Dermis microvascular lymphatic vessel endothelial cell (primary cell): ENCODE measurements at places on chromosomes 2 and 18.
A peak's percentile ranks its signal among the peaks of the same experiment; 100 is the strongest.

- DNase-seq = peak; percentile 48
Observed at GRCh38 chr2:33620-34019, 12.7 kb downstream of the FAM110C start.

DNA sequence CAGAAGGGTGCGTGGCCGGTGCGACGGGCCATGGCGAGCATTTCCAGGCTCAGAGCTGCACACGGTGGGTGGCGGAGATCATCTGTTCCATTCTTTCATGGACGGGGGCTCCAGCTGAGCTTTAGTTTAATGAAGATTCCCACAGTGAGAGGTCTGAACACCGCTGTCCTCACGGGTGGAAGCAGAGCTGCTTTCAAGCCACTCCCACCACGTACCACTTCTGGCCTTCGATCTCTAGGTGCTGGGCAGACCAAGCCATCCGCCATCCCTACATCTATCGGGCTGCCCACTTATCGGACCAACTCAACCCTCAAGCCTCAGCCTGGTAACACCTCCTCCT is 18.5 kb downstream of the GPR35 start:
- DNase-seq = no peak

GRCh38 chr2:583666-584065 is 93.5 kb downstream of the TMEM18 start:
- no peak for DNase-seq

DNA sequence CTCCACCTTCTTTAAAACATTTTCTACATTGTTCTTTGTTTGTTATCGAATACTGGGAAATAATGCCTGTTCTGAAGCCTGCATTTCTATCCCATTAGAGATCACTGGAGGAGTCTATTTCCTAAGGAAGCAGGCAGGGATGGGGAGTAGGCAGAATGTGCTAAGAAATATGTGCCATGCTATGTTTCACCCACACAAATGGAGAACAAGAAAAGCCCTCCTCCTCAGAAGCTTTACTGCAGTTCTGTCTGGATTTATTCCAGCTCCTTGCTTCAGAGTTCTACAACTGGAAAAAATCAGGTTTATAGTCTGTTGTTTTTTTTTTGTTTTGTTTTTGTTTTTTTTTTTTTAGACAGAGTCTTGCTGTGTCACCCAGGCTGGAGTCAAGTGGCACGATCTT is 825.1 kb downstream of the SLC4A3 start:
- no peak for DNase-seq

DNA sequence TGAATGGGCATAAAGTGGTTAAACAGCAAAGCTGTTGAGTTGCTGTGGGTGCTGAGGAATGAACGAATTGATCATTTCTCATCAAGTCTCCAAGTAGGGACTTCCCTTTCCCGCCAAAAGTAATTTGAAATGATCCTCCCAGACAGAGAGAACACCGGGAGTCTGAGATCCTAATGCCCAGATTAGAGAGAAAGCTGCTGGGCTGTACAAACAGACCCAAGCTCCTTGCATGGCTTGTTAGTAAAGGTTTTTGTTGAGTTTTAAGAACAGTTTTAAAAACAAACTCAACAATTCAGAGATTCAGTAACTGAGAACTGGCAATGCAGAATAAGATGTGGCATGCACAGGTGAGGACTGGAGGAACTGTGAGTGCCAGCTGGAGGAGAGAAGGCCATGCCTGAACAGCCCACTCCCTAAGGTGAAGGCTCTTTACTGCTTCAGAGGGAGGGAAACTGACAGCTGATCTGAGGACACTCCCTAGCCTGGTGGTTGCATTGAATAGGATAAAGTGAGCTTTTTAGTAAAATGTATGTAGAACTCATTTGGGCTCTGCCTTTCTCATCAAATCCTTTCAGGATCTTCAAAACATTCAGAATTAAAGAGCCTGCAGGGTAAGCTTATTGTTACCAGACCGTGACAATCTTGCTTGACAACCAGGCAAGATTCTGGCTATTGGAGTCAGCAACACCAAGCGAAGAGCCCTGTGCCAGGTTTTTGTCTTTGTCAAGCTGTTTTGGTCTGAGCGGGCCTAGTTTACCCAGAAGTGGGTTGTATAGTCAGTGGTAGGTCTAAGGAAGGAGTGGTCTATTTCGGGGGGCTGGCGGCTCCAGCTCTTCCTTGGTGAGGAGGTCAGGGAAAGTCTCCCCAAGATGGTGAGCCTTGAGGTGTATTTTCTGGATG is 63.2 kb upstream of the IGFBP5 start:
- no peak for DNase-seq

- DNase-seq = no peak
Observed at GRCh38 chr2:213551526-213551925, 267.3 kb downstream of the SPAG16 start.

GRCh38 chr18:48504819-48505218 is 34.0 kb upstream of the CTIF start:
- no peak for DNase-seq

DNA sequence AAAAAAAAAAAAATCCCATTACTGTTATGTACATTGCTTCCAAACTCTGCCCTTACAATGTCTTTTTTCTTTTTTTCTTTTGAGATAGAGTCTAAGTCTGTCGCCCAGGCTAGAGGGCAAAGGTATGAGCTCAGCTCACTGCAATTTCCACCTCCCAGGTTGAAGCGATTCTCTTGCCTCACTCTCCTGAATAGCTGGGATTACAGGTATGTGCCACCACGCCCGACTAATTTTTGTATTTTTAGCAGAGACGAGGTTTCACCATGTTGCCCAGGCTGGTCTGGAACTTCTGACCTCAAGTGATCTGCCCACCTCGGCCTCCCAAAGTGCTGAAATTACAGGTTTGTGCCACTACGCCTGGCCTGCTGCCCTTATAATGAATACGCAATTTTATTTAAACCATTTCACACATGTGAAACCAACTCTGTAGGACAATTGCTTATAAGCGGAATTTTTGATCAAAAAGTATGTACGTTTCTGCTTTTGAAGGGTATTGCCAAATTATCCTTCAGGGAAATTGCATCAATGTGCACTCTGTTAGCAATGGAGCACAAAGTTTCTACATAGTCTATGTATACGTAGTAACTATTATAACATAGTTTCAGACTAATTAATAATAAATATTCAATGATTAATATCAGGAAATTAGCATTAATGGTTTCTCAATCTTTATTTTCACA is 55.7 kb upstream of the ACTR3 start:
- no peak for DNase-seq

- DNase-seq = no peak
Observed at GRCh38 chr18:14089781-14090180, 42.5 kb downstream of the ZNF519 start.

DNA sequence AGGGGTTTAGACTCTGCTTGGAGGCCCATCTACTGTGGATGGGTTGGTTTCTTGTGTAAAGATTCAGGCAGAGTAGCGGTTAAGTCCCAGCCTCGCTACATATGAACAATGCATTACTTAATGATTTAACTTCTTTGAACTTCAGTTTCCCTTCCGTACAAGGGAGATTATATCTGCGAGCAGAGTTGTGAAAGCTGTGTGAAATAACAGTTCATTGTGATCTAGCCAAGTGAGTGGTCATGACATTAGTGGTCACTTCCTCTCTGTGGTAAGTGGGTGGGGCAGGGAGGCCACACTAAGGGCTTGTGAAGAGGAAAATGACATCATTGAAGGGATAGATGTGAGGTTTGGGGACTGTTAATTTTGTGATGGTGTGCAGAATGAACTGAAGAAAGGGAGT is 14.1 kb upstream of the MEX3C start:
- DNase-seq = no peak

DNA sequence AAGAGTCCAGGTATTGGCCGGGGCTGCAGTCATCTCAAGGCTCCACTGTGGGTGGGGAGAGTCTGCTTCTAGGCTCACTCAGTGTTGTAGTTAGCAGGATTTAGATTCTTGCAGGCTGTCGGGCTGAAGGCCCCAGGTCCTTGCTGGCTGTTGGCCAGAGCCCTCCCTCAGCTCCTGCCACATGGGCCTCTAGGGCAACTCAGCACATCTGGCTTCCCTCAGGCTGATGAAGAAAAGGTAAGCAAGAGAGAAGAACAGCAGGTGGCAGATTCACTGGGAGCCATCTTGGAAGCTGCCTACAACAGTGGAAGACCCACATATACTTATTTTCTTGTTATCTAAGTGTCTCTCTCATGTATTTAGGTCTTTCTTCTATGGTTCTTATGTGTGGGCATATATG is 4.3 kb downstream of the MRPS9 start:
- DNase-seq = no peak
